ENCODE measurements at places on chromosomes 7 and 10.

- no peak for DNase-seq
These were observed 22.7 kb downstream of the GARS1 start for GRCh38 chr7:30617359-30617758.

DNA sequence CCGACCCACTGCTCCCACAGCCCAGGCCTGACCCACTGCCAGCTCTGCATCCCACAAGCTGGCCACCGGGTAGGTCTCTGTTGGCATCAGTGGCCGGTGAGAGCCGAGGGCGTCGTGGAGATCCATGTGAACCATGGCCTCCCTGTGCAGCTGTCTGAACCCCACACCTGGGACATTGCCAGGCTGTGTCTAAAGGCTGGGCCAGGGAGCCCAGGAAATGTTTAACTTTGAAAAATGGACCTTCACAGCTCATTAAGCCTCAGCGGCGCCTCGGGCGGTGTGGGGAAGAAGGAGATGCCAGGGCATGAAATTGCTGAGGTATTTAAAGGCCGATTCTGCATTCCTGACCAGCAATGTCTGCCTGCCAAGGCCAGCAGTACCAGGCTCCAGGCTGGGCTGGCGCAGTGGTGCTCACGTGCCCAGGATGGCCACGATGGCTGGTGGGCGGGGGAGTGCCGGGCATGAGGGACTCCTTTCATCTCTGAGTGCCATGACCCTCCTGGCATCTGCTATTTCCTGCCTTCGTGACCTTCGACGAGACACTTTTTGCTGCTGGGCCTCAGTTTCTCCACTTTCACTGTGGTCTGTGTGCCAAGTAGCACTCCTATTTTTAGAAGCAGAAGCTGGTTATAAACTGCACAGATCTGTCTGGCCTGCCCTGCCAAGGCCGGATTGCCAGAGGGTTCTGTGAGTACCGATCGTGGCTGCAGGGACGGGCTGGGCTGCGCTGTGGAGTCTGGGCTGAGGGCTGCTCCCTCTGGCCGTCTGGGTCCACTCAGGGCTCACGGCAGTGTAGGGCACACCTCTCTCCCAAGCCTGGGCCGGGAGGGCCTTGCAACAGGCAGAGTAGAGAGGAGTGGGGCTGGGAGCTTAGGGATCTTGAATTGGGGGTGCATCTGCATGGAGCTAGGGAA is 21.8 kb downstream of the ELFN1 start:
- peak; percentile 1 for DNase-seq

DNA sequence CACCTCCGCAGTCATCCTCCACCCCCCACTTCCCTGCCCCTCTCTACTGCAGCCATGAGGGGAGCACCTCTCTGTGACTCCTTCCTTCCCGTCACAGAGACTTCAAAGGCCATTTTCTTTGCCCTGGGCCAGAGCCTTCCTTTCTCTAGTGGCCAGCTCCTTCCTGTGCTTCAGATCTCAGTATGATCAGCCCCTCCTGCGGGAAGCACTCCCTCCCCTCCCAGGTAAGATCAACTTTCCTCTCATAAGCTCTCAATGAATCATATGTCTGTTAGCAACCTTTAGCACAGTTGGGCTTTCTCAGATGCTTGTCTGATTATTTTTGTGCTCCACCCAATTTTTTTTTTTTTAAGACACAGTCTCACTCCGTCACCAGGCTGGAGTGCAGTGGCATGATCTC is 241.0 kb upstream of the PRSS1 start:
- DNase-seq: no peak

GRCh38 chr10:130795819-130796218 is 515.7 kb downstream of the TCERG1L start:
- DNase-seq: no peak

DNA sequence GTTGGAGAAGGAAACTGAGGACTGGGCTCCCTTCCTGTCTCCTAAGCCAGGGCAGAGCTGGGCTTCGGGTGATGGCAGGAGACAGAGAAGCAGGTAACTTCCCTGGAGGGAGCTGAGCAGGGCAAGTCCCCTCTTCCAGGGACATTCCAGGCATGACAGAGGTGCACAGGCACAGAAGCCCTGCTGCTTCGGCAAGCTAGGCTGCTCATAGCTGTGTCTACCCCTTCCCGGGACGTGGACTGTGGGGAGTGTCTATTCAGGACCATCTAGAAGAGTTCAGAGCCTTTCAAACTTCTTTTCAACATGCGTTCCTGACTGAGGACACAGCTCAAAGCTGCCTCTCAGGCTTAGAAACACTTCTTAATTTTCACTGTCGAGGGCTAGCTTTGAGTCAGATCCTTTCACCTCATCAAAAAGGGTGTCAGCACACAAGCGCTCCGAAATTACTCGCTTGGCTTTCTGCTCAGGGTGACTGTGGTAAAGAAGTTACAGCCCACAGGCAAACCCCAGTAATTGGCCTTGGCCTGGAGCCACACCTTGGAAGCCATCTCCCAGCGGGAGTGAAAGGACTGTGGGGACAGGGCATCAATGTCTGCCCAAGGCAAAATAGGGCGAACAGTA is 63.7 kb upstream of the STEAP1B start:
- DNase-seq: peak; percentile 64

DNA sequence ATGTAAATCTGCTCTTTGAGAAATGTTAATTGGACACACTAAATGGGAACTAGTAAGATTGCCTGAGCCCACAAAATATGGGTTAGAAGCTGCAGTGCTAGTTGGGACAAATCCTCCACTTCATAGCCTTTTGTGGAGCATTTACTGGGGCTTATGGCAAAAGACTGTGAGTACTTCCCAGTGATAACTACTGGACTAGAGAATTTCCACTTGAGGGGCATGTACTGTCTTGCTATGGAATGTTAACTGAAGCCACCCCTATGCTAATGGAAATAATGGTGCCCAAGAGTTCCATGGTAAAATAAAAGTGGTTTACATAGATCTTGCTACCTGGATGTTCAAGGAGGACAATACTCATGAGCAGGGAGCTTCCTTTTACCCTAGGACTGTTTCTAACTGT is 29.3 kb downstream of the AVL9 start:
- DNase-seq: no peak

- no peak for DNase-seq
These were observed 29.5 kb upstream of the LRRC17 start for GRCh38 chr7:102883098-102883860.

DNA sequence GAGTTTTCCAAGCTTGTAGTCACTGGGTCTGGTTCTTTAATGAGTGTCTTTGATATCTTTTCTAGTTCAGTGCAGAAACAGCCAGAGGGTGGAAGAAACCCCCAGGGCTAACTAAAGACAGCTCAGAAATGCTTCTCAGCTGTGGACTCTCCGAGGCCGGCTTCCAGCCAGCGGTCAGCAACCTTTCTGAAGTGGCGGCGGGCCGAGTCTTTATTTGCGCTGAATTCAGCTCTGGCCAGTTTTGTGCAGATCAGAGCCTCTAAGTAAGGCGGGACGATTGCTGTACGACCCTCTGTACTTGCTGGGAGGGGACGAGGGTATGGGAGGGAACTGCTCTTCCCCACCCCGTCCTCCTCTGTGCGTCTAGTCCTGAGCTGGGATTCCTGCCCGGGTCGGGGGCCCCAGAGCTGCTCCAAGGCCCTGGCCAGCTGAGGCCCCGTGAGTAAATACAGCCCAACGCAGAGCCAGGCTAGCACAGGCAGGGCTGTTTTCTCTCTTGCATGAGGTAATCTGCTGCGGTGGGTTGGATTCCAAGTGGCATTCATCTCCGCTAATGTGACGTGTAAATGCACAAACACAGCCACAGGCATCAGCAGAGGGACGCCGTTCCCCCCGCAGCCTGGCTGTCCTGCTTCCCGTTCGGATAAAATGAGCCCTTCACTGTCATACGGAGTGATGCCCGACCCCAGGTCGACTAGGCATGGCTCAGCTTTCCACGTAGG is 159.8 kb downstream of the PIP4K2A start:
- peak; percentile 85 for DNase-seq

DNA sequence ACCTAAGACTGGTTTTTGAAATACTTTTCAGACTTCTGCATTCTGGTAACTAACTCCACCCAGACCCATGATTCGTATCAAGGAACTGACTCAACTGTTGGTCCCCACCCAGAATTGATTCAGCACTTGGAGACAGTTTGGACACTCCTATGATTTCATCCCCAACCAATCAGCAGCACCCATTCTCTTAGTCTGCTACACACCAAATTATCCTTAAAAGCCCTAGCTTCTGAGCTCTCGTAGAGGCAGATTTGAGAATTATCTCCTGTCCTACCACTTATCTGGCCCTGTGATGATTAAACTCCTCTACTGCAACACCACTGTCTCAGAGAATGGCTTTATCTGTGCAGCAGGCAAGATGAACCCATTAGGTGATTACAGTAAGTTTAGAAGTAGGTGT is 7.7 kb upstream of the GSTO1 start:
- DNase-seq: no peak

- peak; percentile 62 for DNase-seq
These were observed 1.6 kb downstream of the GLUD1 start for GRCh38 chr10:87092861-87093631.

All from ELF-1 (cell line).